Stimulated activated CD8-positive, alpha-beta memory T cell treated with anti-CD3 and anti-CD28 coated beads, Interleukin-4, amount 100 ng/mL, for 48 hours (primary cell): ENCODE measurements at places on chromosomes 6 and 20.

DNA sequence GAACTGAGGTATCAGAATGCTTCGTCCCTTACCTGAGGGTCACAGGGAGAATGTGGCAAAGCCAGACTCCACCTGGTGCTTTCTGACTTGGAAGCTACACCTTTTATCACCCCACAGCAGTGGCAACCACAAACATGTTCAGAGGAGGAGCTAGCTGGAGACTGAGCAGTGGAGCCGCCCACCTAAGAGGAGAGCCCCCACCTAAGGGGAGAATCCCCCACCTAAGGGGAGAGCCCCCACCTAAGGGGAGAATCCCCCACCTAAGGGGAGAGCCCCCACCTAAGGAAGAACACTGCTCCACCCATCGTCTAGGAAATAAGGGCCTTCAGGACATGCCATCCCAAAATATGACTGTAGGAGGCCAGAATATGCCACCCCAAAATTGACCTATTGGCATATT, 4.0 kb downstream of the SLC52A3 start:
- DNase-seq = no peak

- no peak for DNase-seq
These were observed 53.6 kb downstream of the CDC40 start for GRCh38 chr6:110233770-110234374.

GRCh38 chr6:82006027-82006738, 241.4 kb downstream of the IBTK start:
- DNase-seq = no peak

GRCh38 chr6:131378874-131379273, 194.2 kb upstream of the ARG1 start:
- no peak for DNase-seq

GRCh38 chr6:82196161-82196560, 51.4 kb downstream of the IBTK start:
- DNase-seq = no peak

DNA sequence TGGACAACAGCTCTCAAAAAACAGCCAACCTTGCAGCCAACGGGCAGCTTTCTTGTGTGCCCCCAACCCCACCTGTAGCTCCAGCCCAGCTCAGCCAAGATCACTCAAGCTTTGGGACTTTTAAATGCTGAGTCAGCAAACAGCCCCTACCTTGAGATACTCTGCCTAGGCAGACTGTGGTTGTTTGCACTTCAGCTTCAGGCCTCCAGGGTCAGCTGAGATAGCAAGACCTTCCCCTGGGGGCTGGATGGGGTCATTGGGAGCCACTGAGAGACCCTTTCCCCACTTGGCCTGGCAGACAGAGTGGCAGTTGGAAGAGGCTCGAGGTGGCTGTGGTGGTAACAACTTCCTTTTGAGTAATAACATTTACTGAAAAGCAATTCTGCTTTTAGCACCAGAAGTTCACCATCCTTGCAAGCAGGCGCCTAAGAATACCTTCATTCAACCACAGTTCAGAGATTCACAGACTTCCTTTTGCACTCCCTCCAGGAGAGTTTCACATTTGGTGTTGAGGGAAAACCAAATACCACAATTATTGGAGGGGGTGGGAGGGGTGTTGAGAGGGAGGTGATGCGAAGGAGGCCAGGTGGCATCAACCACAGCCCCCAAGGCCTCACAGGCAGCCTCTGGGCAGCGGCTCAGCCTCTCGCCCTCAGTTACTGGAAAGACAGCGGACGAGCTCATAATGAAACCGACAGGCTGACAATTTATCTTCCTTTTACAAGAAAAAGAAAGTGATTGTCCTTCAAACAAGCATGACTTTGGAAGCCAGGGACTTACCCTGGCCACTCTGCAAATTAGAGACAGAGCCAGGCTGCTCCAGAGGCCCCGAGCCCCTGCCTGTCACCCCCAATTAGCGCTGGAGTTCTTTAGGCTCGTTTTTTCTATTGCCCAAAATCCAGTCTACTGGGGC, 148.1 kb downstream of the CEBPB start:
- peak; percentile 84 for DNase-seq

GRCh38 chr6:148379481-148379880, 36.8 kb downstream of the SASH1 start:
- DNase-seq = no peak

GRCh38 chr20:15564981-15565380, 1008.3 kb downstream of the KIF16B start:
- no peak for DNase-seq

- DNase-seq = no peak
These were observed 8.3 kb upstream of the PCMTD2 start for GRCh38 chr20:64247307-64247618.

GRCh38 chr6:30884521-30885480, 482 bp downstream of the DDR1 start:
- DNase-seq = peak; percentile 67

- DNase-seq = no peak
These were observed 19.1 kb upstream of the BNIP5 start for GRCh38 chr6:36355819-36356218.

DNA sequence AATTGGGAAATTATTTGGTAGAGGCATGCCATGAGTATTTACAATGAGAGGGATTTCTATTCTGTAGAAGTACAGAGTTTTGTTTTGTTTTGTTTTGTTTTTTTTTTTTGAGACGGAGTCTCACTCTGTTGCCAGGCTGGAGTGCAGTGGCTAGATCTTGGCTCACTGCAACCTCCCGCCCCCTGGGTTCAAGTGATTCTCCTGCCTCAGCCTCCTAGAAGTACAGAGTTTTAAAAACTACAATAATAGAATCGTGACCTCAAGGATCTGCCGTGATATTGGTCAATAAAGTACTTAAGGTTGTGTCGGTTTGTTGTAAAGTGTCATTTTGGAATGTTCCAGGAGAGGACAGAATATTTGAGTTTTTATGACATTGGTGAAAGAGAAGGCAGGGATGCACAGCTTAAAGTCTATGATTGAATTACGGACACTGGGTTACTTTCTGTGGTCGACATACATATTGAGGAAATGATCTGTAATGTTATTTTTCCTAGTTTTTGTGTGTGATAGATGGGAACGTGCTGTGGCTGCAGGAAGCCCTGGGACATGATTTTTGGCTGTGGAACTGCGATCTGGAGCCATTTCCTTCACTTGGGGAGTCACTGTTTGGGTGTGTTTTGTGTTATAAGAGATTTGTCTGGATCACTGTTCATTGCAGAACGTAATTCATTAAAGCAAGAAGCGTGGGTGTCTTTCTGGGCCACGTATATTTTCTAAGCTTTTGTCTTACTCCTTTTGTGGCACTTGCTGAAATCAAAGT, 59.6 kb downstream of the TIAM2 start:
- no peak for DNase-seq

- no peak for DNase-seq
These were observed 295.9 kb upstream of the FERMT1 start for GRCh38 chr20:6418732-6419131.

DNA sequence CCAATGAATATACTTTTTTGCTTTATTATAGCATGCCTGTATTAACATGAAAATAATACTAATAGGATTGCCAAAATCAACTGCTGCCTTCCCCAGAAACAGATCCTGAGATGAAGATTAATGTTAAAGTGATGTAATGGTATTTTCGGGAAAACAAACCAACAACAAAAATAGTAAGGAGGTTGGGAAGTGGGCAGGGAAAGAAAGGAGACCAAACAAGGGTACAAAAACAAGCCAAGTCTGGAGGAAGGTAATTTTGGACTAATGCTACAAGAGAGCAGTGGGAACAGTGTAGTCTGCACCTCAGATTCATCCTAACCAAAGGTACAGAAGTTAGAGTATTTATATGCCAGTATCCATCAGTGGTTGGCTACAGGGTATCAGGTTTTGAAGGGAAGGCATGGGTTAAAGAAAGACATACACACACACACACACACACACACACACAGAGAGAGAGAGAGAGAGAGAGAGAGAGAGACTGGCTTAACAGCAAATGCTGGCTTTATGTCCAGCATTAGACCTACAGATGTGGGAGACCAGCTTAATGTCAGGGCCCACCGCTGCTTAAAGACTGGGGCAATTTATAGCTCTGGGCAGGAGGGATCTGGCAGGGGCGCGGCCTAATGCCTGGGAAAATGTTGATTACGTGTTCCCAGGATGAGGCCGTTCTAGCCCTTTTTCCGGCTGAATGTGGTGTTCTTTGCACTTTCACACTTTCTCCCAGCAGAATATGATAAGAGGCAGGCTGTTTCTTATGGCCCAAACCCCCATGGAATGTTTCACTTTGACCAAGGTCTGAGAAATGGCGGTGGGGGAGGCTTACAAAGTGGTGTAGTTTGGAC, 3.8 kb upstream of the SLC17A1 start:
- DNase-seq = no peak

DNA sequence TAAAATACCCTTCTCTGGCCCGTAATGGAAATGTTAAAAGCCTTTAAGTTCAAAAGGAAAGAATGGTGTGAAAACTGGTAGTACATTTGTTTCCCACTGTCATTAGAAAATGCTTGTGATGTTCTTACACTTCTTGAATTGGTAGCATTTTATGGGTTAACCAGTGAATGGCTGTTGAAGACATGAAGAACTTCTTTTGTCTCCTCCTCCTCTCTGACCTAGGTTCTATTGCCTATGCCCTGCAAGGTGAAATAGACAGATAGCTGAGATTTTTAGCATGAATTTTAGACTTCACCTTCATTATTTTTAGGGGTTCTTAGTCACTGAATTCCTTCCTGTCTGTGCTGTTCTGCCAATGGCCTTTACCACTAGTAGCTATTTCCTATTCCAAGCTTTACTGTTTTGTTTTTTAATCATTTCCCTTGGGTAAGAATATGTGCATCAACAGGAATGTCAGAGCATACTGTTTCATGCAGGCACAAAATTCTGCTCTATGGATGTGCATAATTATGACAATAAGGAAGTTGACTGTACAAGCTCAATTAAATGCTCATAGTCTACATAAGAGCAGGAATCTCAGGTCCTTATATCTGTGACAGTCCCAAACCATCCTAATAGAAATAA, 4.9 kb downstream of the TNFAIP3 start:
- DNase-seq = no peak

- no peak for DNase-seq
These were observed 3.2 kb downstream of the RBM38 start for GRCh38 chr20:57394121-57395082.

DNA sequence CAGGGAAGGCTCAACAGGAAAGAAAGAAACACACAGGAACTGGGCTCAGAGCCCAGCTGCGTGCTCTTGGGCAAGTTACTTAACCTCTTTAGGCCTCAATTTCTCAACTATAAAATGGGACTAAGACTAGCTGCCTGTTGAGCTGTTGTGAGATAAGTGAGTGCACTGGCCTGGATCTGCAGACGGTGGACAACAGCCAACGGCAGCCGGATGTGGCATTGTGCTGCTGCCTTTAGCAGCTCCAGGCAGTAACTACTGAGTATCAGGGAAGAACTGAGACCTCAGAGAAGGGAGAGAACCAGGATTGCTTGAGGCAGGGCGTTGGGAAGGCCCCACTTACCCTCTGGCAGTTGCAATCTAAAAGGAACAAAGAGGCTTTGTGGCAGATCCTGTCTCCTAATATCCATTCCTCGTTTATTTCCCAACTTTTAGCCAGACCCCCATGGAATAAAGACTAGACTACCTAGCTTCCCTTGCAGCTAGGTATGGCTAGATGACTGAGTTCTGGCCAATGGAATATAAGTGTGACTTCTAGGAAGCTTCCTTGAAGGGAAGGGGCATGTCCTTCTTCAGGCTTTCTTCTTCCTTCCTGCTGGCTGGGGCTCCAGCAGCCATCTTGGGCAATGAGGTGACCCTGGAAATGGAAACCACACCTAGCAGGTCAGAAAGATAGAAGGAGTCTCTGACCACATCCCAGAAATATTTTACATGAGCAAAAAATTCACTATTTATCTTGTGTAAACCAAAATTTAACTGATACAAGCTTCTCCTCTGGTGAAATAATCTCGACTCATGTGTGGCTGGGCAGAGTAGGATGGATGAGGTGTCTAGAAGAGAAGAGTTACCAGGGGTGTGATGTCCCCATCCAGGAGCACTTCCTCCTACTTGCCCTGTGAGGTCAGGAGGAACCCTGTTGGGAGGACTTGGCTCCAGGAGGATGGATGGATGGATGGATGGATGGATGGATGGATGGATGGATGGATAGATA, 67.6 kb downstream of the MRPL14 start:
- DNase-seq = no peak

GRCh38 chr20:38063911-38064530, 30.5 kb downstream of the RPRD1B start:
- no peak for DNase-seq

DNA sequence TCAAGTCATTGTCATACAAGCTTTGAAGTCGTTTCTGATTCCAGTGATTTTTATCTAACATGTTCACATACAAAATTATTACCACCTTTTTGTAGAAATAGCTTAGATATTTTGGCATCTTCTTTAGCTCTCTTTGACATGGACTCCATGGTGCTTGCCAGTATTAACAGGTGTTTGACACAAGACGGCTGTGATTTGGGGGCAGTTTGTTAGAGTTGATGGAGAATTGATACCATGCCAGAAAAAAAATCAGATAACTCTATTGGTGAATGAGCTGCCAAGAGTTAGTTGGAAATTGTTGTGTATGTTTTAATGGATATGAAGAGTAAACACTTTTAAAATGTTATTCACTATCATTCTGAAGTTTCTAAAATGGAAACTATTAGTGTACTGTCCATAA, 146.6 kb upstream of the LAMP5 start:
- no peak for DNase-seq

DNA sequence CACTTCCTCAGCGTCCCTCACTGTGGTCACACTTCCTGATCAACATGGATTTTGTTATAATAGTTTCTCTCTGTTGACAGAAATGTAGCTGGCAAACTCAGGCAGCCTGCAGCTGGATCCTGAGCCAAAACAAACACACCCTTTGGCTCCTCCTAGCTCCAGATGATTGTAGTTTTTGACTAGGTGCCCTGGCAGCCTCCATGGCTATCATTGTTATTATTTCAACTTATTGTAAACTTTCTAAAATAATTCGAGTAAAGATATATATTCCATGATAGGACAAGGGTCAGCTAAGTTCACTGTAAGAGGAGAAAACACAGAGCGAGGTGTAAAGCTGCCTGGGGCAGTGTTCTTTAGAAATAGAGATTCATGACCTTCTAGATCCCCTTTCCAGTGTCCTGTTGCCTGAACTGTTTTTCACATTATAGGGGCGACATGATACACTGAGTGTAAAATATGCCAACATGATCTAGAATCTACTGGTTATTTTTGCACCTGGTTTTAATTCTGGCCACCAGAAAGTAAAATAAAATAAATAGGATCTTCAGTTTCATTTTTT, 98.2 kb upstream of the HDGFL1 start:
- DNase-seq = no peak

DNA sequence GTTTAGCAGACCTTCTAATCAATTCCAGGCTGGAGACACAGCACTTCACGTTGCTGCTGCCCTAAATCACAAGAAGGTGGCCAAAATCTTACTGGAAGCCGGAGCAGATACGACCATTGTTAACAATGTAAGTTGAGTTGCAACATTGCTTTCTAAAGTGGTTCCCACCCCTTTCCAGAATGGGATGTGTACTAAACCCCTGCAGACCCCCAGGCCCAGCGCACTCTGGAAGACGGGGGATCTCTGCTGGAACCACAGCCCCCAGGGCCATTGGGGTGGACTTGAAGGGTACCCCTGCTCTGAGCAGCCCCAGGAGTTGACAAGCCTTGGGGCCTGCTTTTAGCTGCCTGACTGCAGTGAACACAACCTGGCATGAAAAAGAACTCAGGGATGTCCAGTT, 22.0 kb downstream of the LYRM2 start:
- DNase-seq = no peak
